Panc1 (cell line): ENCODE measurements at places on chromosomes 1 and 21. TPM values are rescaled to one million over a fixed set of nuclear protein-coding genes. Genes with fewer than 3 reads are reported as not detected.
A peak's percentile ranks its signal among the peaks of the same experiment; 100 is the strongest.

DNA sequence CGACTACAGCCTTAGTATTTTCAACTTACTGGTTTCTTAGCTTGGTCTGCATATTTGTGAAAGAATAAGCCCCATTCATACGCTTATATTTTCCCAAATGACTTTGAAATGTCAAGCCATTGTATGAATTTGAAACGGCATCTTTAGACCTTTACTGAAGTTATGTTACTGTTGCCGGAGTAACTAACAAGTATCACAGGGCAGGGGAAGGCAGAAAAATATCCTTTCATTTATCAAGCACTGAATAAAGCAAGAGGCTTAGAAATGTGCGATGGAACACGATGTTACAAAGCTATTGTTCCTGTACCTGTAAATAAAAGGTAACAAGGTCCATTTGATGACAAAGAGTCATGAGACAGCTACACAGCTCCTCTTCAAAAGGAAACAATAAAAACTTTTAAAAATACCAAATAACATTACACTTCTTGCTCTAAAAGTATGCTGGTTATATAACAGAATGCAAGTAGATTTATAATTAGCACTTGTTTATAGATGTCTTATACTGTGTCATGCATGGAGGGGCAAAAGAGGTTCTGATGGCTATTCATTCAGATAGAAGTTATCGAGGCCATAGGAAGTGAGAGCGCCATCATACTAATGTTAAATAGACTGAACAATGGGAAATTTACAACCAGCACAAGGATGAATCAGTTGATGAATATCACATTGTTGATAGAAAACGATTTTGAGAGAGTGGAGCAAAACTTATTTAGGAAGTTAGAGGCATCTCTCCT, 322.6 kb downstream of the RGS7 start:
- DNase-seq: no peak

DNA sequence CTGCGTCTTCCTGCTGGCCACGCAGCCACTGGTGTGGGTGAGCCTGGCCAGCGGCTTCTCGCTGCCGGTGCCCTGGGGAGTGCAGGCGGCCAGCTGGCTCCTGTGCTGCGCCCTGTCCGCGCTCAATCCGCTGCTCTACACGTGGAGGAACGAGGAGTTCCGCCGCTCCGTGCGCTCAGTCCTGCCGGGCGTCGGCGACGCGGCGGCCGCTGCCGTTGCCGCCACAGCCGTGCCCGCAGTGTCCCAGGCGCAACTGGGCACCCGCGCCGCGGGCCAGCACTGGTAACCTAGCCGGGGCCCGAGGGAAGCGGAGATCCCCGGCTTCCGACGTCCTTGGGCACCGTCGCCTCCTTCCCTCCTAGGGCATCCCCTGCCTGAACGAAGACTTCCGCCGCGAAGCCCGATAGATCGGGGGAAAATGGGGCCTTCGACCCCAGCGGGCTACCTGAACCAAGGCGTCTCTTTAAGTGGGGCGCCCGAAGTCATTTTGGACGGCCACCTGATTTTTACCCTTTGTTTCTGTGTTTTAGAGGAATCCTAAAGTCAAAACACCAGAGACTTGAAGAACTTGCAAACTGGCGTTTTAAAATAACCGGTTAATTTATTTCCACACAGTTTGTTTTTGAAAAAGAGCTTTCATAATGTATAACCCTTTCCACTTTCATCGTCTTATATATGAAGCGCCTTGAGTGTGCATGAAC, 2.0 kb downstream of the GPR88 start:
- DNase-seq: no peak

DNA sequence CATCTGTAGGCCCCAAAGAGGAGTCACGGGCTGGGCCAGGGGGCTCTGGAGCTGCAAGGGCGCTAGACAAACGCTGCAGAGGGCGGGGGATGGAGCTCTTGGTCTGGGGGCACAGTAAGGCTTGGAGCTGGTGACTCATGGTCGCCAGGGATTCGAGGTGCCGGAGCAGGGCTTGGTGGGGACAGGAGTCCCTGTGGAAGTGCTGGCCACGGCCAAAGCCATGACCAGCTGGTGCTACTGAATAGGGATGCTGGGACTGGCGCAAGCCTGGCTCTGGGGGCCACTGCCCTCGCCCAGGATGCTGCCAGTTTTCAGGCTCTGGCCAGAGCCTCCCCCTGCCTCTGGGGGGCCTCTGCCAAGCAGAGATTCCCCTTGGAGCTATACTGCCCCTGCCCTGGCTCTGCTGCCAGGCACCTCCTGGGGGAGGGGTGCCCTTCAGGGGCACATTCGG, 25.2 kb downstream of the SPOCD1 start:
- no peak for DNase-seq

DNA sequence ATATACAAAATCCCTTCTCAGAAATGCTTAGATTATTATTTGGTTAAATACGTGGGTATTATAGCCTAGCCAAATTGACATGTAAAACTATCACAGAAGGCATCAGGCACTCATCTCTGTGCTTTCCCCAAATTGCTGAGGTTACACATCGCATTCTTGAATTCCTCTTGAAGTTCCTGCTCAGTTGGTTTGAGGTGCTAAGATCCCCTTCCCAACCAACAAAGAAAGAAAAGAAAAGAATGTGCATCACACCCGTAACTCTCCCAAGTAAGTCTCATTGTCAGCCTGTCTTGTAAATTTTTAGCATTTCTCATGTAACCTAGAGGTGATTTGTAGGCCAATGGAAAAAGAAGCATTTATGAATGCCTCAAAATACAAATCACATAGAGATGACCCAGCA, 539.2 kb upstream of the PRMT6 start:
- no peak for DNase-seq

GRCh38 chr21:9758888-9759287, 762.5 kb upstream of the TPTE start:
- no peak for DNase-seq

DNA sequence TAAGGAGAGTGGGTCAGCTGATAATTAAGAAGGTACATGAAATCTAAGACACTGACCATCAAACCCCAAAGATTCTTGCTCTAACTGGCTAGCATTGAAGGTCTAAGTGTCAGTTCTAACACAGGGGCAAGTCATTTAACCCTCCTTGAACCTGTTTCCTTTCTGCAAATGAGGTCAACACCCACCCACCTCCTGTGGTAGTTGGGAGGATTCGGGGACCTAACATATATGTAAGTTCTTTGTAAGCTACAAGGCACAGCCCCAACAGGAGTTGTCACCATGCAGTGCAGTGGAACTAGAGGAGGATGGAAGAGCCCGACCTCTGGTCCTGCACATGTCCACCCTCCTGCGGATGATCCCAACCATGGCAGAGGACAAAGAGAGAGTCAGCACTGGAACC, 2.4 kb downstream of the NUDT17 start:
- no peak for DNase-seq

DNA sequence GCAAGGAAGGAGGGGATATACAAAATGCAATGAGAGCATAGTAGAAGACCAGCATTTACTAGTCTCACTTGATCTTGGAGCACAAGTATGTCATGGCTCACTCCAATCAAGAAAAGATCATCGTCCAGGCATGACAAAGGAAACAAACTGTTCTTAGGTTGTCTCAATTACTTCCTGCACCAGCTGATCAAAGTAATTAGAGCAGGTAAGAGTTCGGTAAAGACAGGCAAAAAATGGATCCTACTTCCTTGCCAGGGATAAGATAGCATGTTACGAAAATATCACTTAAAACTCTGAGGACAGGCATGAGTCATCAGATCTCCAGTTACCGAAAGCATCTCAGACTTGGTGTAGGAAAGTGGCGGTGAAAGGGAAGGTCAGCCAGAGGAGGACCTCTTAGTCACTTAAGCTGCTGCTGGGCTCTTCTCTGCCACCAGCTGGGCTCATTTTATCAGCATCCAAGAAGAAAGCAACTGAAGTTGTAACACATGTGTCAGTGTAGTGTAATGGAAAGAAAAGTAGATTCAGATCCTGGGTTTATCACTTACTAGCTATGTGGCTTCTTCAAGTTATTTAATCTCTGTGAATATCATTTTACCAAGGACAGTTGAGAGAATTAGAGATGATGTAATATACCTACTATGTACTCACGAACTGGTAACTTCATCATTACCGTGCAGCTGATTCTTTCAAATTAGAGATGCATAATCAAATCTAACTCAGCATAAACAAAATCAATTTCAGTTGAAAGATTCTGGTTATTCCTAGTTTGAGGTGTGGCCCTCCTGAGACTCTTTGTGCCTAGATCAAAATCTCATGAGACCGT, 46.8 kb downstream of the XCL1 start:
- no peak for DNase-seq

- no peak for DNase-seq
These were observed at the start of gene CLDN8 for GRCh38 chr21:30216041-30216723. TSS of gene CLDN8 (minus strand) at chr21:30216097. CDS start at chr21:30215925, 172 bp downstream.

- DNase-seq: no peak
These were observed 147.1 kb downstream of the NOS1AP start for GRCh38 chr1:162216604-162217003.

- DNase-seq: no peak
These were observed 19.2 kb upstream of the GUCA2B start for GRCh38 chr1:42133809-42134526.

GRCh38 chr1:206472024-206472423, 1.7 kb downstream of the IKBKE start:
- no peak for DNase-seq

DNA sequence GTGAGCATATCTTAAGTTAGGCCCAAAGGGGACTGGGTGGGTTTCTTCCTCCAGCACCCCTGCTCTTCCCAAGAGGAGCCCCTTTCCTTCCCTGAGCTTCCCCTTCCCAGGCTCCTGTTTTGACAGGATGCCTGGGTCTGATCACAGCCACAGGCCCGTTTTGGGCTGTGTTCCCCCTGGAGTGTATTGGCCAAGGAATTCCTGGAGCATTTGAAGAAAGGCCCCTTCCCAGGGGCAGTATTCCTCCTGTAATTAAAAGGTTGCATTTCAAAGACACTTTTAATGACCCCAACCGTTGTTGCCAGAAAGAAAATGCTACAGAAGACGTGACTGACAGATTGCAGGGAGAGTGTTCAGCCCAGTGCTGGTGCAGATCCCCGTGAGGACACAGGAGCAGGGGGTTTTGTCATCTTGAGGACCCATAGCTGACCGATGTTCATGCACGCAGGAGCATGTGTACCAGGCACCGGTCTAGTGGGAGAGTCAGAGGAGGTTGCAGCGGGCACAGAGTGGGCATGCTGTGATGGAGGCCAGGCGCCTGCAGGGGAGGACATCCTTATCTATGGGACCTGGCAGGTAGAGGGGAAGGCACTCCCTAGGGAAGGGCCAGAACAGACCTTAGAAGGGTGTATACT, 19.3 kb upstream of the LBR start:
- no peak for DNase-seq

DNA sequence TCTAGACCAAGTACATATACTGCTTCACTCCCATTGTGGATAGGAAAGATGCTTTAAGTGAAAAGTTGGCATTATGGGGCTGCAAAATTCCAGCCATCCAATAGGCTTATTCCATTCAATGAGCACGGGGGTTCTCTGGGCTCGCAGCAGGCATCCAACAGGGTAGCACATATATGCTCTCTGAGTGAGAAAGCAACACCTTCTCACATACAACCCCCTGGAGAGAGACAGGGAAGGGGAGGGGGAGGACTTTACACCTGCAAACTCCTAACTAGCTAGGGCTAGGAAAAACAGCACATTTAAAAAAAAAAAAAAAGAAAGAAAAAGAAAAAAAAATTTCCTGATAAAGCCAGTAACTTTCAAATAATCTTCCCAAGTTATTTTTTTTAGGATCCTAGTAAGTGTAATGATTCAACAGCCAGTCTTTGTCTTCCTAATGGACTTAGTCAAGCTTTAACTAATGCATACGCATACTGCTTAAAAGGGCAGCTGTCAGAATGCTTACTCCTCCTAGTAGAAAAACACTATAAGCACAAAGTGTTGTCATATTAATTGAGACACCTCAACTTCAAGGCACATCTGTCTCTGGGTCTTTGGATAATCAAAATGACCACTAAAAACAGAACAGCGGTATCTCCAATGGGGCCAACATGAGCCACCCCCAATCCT, 18.7 kb downstream of the PSMB2 start:
- DNase-seq: no peak

- DNase-seq: no peak
These were observed 32.0 kb downstream of the S100A6 start for GRCh38 chr1:153503766-153504165.

DNA sequence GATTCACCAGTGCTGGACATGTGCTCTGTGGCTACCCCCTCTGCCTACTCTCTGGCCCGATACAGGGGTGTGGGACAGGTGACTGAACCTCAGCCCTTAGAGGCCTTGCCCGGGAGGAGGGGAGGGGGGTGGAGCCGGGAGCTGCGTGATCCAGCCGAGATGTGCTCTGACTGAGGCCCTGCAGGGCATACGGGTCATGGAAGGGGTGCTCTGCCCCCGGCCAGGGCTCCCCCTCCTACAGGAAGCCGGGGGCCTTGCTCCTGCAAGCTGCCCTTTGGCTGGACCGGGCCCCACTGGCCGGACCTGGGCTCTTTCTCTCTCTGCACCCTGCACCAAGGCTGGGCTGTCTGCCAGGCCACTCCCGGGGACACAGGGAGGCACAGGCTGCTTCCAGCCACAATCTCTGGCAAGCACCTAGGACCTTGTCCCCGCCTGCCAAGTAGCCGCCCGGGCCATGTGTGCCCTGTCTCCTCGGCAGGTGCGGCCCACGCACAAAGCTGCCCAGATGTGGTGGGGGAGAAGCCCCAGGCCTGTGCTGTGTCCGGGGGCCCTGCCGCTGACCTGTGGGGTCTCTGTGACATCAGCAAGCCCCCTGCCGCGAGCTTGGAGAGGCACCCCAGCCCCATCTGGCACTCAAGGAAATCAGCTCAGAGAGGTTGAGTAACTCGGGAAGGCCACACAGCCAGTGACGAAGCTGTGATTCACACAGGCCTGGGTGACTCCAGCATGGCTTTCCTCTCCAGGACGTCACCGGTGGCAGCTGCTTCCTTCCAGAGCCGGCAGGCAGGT, 1.5 kb downstream of the SCNN1D start:
- DNase-seq: no peak

DNA sequence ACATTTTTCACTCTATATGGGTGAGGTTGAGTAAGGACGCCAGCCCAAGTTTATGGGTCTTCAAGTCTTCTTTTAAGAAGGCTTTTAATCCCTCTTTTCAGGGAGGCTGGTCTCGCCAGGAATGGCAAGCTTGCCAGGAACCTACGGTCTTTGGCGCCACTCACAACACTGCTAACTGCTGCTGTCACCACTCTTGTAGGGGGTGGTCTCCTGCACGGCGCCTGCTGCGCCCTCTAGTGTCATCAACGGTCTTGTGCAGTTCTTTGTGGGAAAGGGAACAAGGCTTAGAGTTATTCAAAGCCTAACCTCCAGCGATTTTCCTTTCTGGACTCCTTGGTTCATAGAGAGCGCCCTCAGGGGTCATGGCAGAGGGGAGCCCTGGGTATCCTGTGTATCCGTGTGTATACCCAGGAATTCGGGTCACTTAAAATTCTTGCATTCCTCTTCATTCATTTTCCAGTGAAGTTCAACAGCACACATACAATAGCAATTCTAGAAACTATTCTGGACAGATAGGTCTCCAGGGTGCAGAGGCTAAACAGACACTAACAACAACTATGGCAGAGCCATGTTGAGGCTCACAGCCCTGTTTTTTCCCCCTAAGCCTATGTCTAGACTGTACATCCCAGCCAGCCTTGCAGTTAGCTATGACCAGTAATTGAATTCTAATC, 392.8 kb upstream of the CAMK1G start:
- DNase-seq: peak; percentile 17

Gene TSSK3
- 3.6 TPM for total RNA-seq

Gene HSD3B1
- total RNA-seq: not detected

Gene DMAP1
- total RNA-seq: 52.9 TPM

Gene TNNI3K
- total RNA-seq: not detected

Gene ESRRG
- not detected for total RNA-seq

Gene LCE2A
- total RNA-seq: not detected

Gene LRRC38
- total RNA-seq: not detected

Gene MARCKSL1
- 176 TPM for total RNA-seq

Gene HCN3
- 7.8 TPM for total RNA-seq
